ENCODE measurements at places on chromosomes 12 and 14.

GRCh38 chr12:1320021-1320420 lies 274.4 kb downstream of the FBXL14 start:
- no peak for DNase-seq

DNA sequence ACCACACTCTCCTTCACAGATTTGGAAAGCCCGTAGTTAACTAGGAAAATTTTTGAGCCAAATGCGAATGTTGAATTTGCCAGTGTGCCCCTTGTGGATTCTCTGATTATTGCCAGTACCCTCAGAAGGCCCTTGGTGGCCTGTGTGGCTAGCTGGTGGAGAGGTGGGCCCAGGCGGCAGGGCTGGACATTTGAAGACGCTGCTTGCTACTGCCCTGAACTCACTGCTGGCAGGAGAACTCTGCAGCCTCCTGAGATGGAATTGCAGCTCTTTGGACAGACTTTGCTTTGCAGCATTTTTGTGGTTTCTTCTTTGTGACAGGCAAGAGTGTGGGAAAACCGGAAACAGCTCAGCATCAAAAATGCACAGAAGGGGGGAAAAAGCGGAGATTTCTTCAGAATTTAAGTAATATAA lies 97.6 kb downstream of the TGFB3 start:
- peak; percentile 92 for DNase-seq

- DNase-seq = no peak
Observed at GRCh38 chr12:21413369-21414277, 23.8 kb upstream of the PYROXD1 start.

GRCh38 chr12:65962921-65963861 lies 138.9 kb downstream of the HMGA2 start:
- DNase-seq = no peak

- DNase-seq = no peak
Observed at GRCh38 chr12:88238406-88238805, 96.3 kb downstream of the TMTC3 start.

- DNase-seq = no peak
Observed at GRCh38 chr12:29050503-29050902, 98.6 kb upstream of the FAR2 start.

GRCh38 chr14:24184104-24184970 lies 4.3 kb downstream of the IPO4 start:
- no peak for DNase-seq

DNA sequence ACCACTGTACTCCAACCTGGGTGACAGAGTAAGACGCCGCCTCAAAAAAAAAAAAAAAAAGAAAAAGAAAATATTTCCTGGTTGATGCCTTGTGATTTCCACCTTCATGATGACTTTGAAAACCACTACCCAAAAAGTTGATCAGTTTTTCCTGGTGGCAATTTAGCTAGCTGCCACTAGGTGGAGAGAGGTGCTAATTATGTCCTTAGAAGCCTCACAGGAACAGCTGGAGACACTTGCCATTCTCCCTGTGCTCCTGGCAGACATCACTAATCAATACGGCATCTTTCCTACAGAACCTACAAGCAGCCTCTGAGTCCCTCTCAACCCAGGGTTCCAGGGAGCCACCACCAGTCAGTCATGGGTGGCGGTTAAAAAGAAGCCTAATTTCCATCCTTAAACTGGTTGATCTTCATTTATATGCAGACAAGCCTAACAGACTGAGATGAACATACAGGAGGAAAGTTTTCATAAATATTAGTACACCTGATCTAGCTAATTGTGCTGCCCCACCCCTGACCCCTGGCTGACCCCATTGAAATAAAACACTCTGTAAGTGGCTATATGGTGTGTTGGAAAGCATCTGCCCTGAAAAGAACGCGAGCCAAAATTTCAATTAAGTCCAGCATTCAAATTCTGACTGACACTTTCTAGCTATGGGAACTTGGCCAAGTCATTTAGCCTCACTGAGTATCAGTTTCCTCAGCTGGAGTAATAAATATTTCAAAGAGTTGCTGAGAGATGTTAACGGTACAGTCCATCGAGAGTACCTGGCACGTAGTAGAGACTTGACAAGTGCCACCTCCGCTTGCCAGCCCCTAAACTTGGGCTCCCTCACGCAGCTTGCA lies 6.2 kb upstream of the OAS1 start:
- DNase-seq = peak; percentile 42

- DNase-seq = peak; percentile 29
Observed at GRCh38 chr12:27178723-27179399, 65.2 kb upstream of the STK38L start.

DNA sequence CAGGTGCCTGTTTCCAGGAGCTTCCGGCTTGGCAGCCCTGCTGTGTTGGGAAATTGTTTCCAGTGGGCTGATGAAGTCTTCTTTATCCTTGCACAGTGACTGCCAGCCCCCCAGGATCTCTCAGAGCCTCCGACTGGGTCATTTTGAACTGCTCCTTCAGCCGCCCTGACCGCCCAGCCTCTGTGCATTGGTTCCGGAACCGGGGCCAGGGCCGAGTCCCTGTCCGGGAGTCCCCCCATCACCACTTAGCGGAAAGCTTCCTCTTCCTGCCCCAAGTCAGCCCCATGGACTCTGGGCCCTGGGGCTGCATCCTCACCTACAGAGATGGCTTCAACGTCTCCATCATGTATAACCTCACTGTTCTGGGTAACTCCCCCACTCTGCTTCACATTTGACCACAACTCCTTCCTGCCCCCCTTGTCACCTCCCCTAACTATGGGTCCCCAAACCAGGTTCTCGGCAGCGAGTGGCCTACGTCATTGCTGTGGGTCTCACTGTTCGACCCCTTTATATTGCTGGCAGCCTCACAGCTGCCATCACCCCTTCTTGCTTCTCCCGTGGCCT lies 2.3 kb downstream of the LAG3 start:
- DNase-seq = no peak
